ENCODE measurements at places on chromosomes 2 and 18. TPM values are rescaled to one million over a fixed set of nuclear protein-coding genes. Genes with fewer than 3 reads are reported as not detected.

Gene ATP6V1B1
- polyA plus RNA-seq, result not detected

GRCh38 chr18:56083097-56083521 lies 495.1 kb upstream of the TCF4 start:
- H3K27ac ChIP-seq, result no peak overlapping the region
- DNase-seq, result no peak
- H3K4me3 ChIP-seq, result no peak overlapping the region
- H3K36me3 ChIP-seq, result no peaks in the 10 kb centered on the region

DNA sequence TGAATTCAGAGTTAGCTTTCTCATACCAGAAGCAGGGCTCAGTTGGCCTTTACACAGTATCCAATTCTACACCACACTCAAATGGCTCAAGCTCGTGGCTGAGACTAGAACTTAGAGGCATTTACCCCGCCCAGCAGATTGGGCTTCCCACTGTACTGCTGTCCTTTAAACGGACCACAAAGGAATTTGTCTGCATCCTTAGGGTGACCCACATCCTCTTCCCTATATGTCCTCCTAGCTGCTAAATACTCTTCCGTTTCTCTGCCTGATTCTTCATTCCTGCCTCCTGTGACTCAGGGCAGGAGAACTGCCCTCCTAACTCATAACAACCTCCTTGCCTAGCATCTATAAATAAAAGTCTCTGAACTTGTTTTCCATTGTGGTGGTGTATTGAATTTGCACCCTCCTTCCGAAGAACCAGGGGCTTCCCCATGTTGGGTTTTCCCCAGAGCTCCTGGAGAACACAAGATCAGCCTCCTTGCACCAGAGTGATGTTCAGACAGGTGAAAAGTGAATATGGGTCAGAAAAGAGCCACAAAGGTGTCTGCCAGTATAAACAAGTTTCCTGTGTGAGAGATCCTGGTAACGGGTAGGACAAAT lies 32.0 kb upstream of the MC4R start:
- no peak for DNase-seq
- no peaks in the 10 kb centered on the region for H3K4me1 ChIP-seq
- H3K27me3 ChIP-seq, result no peaks in the 10 kb centered on the region
- no peak overlapping the region for H3K27ac ChIP-seq
- H3K4me3 ChIP-seq, result no peak overlapping the region
- no peaks in the 10 kb centered on the region for H3K36me3 ChIP-seq

GRCh38 chr2:178114462-178114861 lies 2.2 kb downstream of the RBM45 start:
- peaks cover 5% of the 10 kb centered on the region for H3K36me3 ChIP-seq
- H3K27me3 ChIP-seq, result no peaks in the 10 kb centered on the region
- no peak overlapping the region for H3K4me3 ChIP-seq
- H3K4me1 ChIP-seq, result peaks cover 15% of the 10 kb centered on the region

DNA sequence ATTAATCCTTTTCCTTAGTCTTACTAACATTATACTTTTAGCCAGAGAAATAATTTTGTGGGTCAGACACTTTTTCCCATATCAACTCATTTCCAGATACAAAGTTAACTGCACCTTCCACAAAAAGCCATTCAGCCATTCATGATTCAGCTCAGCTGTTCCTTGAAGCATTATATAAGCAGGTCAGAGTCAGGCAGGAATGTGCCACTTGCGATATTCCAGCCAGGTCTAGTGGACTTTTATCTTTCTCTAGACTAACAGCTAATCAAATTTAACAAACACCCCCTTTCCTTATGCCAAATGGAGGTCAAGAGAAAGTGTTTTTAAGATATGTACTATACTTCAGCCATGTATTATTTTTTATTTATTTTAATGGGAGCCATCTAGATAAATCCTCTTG lies 75.6 kb upstream of the EPB41L3 start:
- DNase-seq, result no peak
- H3K36me3 ChIP-seq, result no peaks in the 10 kb centered on the region
- H3K4me3 ChIP-seq, result no peak overlapping the region
- no peaks in the 10 kb centered on the region for H3K4me1 ChIP-seq
- H3K27me3 ChIP-seq, result no peaks in the 10 kb centered on the region

Data from liver (tissue), 10 donors.